ENCODE measurements at places on chromosomes 16 and 17.
A peak's percentile ranks its signal among the peaks of the same experiment; 100 is the strongest.

DNA sequence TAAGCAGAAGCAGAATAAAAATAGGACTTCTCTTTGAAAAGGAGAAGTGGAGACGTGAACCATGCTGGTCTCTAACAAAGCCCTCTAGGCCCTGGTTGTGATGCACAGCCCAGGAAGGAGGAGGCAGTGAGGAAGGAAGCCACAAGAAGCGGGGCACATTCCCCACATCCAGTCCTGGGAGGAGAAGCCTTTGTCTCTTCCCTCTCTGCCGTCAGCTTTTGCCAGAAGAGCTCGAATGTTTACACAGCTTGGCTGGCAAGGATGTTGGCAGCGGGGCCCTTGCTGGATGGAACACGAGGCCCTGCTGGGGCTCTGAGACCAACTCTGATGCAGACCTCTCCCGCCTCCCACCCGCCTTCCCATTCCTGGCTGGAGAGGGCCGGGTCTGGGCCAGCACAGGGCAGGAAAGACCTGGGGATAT, 91.3 kb downstream of the MAF start:
- DNase-seq: no peak

GRCh38 chr17:20097330-20097729, 88.2 kb downstream of the SPECC1 start:
- no peak for DNase-seq

DNA sequence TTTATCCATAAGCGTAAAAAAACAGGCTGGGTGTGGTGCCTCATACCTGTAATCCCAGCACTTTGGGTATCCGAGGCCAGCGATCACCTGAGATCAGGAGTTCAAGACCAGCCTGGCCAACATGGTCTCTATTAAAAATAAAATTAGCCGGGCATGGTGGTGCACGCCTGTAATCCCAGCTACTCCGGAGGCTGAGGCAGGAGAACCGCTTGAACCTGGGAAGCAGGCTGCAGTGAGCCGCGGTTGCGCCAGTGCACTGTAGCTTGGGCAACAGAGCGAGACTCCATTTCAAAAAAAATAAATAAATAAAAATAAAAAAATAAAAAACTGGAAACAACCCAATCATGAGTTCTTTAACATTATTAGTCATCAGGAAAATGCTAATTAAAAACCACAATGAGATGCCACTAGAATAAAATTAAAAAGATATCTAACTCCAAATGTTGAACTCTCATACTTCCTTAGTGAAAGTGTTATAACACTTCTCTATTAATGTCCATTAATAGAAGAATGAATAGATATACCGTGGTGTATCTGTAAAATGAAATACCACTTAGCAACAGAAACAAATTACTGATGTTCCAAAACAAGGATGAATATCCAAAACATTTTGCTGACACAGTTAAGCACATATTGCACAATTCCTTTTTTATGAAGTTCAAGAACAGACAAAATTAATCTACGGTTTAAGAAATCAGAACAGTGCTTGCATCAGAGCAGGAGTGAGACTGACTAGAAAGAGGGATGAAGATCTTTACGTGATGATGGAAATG, 13.1 kb downstream of the MPHOSPH6 start:
- DNase-seq: no peak

- DNase-seq: no peak
These were observed 273.6 kb downstream of the GRIN2A start for GRCh38 chr16:9908613-9909012.

GRCh38 chr17:28575126-28575795, 1.4 kb downstream of the ALDOC start:
- no peak for DNase-seq

DNA sequence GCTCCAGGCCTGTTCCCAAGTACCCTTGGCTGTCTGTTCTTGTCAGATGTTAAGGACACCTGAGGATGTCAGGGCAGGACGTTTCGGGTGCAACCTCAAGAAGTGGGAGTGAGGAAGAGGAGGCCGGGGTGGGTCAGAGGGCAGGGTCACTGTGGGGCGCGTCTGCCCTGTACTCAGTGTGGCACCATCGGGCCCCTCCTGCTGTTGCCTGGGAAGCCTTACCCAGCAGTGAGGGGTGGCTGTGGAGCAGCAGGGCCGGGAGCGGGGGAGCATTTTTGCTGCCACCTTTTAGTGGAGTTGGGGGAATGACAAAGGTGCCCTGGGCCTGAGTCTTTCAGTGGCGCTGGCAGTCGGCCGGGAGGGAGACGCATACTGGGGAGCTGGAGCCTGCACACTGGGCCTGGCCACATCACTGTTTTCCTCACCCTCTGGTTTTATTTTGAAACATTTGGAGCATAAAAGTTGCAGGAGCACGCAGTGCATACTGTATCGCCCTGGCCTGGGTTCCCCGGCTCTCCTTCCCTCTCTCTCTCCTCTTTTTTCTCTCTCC, 11.1 kb upstream of the FLYWCH1 start:
- no peak for DNase-seq

GRCh38 chr17:28996554-28997096, 9.2 kb downstream of the SEZ6 start:
- no peak for DNase-seq

DNA sequence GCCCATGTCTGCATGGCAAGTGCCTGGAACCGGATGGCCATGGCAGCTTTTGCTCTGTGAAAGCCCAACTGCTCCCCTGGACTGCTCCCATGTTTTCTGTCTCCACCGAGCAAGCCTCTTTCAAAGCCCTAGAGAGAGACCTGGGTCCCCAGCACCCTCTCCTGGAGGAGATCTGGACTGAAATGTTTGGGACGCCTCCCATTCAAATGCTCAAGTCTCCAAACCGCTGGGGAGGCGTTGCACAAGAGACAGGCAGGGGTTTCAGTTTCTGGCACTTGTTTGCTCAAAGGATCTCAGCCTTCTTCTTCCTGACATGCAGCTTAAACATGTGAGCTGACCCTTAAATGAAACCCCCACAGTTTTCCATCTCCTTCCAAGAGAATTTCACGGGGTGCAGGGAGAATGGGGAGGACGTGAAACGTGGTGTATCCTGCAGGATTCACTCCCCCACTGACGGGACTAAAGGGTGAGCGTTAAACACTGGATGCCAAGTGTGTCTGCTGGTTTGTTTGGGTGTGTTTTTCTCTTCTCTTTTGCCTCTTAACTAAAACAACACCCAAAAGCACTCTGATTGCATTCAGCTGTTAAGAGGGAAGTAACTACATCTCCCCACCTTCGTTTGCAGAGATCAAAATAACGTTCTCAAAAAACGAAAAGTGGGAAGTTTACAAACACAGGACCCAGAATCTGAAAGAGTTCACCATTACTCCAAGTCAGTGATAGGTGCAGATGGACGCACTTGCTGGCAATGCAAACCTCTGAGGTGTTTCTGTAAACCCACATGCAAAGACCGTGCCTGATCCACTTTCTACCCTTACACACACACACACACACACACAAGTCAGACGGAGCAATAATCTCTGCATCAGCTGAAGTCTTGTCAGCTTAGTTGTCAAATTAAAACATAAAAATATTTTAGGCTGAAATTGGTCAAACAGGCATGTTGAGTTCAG, 256.9 kb downstream of the C16orf95 start:
- DNase-seq: no peak

DNA sequence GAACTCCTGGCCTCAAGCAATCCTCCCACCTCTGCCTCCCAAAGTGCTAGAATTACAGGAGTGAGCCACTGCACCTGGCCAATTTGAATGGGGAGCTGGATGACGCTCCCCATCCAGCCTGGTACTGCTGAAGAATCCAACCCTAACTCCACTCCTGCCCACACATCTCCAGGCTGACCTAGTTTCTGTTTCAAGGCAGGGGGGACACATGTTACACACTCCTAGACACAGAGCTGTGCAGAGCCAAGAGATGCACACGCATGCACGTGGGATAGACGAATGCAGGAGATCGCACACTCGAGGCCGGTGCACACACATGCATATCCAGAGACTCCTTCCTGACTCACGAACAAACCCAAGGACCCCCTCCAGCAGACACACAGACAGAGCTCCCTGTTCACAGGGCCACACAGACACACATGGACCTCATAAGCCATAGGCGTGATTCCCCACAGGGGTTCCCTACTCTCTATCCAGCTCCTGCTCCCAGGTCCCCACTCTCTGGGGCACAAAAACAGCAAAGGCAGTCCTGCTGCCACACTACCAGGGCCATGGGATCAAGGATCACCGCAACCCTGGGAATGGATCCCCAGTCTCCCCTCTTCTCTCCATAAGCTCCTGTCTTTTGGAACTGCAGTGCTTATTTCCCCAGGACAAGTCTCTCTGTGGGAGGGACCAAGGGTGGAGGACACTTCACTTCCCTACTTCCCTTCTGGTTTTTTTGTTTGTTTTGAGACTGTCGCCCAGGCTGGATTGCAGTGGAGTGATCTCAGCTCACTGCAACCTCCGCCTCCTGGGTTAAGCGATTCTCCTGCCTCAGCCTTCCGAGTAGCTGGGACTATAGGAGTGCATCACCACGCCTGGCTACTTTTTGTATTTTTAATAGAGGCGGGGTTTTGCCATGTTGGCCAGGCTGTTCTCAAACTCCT, 14.4 kb downstream of the EPOP start:
- no peak for DNase-seq

DNA sequence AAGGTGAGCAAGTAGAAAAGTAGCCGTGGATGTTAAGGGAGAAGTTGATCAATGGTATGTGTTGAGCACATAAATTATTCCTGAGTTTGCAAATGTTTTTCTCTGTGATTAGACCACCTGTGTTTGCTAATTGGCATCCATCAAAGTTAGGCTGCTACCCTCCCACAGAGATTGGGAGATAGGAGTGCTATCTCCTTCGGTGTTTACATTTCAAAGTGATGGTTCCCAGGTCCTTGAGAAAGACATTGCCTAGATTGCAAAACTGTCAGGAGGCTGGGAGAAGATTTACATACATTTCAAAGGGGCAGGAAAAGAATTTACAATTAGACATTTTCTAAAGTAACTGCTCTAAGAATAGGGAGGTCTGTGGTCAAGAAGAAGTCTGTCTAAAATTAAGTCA, 54.3 kb upstream of the CNTNAP4 start:
- no peak for DNase-seq

DNA sequence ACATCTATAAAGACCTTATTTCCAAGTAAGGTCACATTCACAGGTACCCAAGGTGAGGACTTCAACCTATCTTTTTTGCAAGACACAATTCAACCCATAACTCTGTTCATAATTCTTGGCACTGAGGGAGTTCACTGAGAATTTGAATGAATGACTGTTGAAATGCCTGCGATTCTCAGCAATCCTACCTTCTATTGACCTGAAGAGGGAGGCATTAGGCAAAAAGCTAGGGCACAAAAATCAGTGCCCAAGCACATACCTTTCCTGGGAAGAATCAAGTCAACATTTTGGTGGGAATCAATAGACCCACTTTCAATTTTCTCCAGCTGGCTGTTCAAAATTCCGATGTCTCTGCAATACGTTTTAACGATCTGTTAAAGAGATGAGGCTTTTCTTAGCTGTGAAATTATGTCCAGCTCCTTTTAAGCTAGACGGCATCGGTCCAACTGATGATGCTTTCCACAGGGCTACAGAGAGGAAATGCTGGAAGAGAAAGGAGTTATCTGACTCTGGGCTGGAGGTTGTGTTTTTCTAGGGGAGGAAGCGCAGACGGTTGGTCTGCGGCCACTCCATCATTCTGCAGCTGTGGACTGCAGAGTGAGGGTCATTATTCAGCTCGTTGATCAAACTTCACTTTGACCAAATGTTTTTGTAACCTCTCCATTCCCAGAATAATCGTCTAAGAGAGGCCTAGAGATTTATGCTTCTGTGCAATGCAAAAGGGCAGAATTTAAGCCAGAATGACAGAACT, 25.2 kb downstream of the BCO1 start:
- DNase-seq: no peak

DNA sequence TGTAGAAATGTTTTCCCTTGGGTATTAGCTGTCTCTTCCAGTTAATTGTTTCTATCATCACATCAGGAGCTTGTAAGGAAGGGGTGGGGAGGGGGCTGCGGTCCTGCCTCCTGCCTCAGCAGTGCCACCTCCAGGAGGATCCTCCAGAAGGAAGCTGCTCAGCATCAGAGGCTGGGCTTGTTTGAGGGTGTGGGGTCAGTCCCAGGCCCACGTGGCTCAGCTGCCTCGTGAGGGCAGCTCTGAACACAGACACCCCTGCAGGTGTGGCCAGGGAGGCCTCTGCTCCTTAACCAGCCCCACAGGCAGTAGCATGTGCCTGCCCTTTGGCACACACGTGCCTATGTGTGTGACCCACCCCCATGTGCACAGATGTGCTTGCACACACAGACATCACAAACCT, 46.3 kb downstream of the MRM1 start:
- no peak for DNase-seq

- DNase-seq: no peak
These were observed 22.5 kb upstream of the LYRM9 start for GRCh38 chr17:27915709-27916108.

DNA sequence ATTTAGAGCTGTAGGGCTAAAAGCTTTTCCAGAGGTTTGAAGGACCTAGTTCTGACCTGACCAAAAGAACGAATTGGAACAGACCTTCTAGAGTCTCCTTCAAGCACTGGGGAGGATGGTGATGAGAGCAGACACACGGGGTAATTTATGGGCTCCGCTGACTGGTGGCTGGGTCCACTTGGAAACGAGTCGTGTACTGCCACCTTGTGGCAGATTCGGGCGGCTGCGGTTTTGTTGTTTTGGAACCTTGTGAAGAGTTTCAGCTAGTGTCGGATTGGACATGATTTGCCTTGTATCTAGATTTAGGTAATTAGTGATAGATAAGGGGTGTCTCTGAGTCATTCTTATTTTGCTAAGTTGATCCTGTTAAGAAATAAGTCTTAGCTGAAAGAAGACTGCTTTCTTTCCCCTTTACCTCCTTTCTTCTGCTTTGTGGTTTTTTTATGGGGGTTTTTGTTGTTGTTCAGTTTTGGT, 98.9 kb downstream of the AATF start:
- peak; percentile 52 for DNase-seq

DNA sequence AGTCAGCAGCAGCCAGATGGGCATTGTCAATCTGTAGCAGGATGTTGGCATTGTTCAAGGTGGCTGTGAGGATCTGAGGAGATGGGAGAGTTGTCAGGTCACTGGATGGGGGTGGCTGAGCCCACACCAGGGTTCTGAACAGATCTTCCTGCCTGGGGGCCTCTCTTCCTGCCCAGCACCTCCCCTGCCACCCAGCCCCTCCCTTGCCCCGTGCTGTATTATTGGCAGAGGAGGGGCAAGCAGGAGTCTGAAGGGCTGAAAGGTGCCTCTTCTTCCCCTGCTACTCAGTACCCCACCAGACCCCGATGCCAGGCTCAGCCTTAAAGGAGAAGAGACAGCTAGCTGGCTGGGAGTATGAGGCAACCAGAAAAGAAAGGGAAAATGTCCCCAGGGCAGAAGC, 93.0 kb downstream of the GOSR1 start:
- DNase-seq: no peak

DNA sequence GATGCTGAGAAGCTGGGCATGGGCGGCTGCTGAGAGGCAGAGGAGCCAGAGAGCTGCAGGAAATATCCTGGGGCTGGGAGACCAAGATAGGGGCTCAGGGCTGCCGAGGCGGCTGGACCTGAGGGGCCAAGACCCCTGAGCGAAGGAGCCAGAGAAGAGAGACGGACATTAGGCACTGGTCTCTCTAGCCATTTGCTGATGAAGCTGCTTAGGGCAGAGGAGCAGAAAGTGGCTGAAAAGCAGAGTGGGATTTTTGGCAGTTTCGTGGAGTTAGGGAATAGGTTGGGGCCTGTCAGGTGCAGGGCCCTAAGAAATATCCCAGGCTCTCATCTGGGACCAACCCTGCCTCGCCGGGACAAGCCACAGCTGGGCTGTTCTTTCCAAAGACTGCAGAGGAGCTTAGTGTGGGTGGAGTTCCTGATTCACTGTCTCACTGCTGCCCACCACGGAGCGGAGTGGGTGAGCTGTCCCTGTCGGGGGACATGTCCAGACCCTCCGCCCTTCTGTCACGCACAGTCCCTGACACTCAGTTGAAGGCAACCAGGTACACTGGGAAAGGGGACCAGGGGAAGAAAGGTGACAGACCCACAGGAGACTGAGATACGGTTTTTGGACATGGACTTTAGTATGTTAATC, 11.3 kb upstream of the DNASE1 start:
- no peak for DNase-seq
